ENCODE measurements at places on chromosomes 3 and 15.

DNA sequence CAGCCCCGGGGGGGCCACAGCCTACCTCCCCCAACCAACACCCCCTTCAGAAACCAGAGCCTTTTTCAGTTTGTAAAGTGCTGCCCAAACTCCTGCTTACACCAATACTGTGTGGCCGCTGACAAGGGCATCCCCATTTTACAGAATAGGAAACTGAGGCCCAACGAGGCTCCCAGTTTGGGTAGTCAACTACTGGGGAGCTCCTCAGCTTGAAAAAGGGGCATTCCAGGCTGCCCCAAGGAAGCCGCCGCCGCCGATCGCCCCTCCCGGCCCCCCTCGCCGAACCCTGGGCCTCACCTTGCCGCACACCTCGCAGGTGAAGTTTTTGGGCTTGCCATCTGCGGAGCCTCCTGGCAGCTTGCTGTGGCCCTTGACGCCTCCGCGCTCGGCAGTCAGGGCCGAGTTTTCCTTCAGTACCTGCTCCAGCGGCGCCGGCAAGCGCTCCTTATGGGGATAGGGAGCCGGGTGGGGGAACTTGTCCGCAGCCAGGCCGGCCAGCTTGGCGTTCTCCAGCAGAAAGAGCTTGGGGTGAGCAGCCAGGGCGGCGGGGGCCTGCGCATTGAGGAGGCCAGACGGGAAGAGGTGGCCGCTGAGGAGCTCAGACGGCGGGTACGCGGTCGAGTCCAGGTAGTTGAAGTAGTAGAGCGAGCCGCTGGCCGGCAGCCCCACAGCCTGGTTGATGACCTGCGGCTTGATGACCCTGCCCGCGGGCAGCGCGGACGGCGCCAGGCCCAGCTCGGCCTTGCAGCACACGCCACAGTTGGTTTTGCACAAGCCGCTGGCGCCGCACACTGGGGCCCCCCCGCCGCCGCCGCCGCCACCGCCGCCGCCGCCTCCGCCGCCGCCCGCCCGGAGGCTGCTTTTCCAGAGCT lies 1.4 kb downstream of the FEZF2 start:
- DNase-seq: no peak

- no peak for DNase-seq
Measured at GRCh38 chr3:58530354-58530865, 6.6 kb downstream of the ACOX2 start.

- no peak for DNase-seq
Measured at GRCh38 chr15:68642491-68642845, 63.7 kb downstream of the CORO2B start.

DNA sequence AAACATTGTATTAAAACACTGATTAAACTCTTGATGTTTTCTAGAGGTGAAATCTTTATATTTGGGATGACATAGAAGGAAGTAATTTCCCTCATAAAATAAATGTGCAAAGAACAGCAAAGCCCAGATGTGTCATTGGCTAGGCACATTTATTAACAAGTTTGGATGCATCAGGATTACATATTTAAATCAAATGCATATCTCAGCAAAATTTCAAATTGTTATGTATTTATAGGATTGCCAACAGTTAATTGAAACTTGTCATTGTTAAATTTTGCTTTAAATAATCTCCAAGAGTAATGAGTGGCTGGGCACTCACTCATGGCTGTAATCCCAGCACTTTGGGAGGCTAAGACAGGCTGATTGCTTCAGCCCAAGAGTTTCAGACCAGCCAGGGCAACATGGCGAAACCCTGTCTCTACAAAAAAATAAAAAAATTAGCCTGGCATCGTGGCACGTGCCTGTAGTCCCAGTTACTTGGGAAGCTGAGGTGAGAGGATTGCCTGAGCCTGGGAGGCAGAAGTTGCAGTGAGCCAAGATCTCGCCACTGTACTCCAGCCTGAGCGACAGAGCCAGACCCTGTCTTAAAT lies 28.2 kb downstream of the ARIH1 start:
- DNase-seq: no peak

DNA sequence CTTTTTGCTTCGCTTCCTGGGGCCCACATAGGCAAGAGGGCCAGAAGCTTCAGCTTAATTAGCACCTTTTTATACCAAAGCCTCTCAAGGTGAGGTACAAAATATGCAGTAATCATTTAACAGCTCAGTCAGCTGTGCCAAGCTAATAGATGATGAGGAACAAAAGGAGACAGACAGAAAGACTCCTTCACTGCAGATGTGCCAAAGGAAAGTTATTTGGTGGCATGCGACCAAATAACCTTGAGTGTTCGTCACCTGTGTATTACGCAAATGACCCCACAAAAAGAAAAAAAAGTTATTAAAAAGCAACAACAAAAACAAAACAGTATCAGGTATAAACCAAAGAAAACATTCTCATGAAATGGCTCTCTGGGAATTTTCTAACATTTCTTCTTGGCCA lies 325.8 kb upstream of the IGF1R start:
- no peak for DNase-seq

DNA sequence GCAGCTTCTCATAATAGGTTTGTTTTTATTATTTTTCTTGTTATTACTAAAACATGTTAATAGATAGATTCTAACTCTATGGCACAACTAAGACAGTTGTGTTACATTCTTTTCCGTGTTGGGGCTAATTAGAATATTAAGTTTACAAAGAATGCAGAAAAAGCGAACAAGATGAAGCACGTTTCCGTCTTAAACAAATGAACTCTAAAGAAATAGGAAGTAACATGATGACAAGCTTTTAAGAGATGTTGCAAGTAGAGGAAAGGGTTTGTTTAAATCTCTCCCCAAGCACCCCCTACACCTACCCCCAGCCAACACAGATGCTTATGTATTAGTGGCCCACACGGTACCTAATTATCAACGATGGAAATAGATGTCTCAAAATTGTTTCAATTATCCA lies 207.1 kb downstream of the TP63 start:
- no peak for DNase-seq

DNA sequence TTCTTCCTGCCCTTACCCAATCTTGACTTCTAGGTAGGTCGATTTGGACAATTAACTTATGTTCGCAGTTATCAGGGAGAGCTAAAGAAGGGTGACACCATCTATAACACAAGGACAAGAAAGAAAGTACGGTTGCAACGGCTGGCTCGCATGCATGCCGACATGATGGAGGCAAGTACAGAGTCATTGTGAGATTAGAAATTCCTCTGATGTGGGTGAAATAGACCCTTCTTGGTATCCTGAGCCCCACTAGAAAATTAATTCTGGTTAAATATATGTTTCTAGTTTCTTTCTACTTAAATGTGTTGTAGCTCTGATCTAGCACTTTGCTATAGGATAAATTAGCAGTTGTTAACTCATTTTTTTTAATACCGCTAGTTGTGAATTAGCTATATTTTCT lies 13.6 kb downstream of the LXN start:
- no peak for DNase-seq

GRCh38 chr15:66611257-66612053 lies 45.7 kb upstream of the LCTL start:
- DNase-seq: no peak

GRCh38 chr3:37752649-37753025 lies 109.0 kb upstream of the CTDSPL start:
- no peak for DNase-seq

GRCh38 chr15:47766406-47766805 lies 49.1 kb downstream of the SEMA6D start:
- no peak for DNase-seq

DNA sequence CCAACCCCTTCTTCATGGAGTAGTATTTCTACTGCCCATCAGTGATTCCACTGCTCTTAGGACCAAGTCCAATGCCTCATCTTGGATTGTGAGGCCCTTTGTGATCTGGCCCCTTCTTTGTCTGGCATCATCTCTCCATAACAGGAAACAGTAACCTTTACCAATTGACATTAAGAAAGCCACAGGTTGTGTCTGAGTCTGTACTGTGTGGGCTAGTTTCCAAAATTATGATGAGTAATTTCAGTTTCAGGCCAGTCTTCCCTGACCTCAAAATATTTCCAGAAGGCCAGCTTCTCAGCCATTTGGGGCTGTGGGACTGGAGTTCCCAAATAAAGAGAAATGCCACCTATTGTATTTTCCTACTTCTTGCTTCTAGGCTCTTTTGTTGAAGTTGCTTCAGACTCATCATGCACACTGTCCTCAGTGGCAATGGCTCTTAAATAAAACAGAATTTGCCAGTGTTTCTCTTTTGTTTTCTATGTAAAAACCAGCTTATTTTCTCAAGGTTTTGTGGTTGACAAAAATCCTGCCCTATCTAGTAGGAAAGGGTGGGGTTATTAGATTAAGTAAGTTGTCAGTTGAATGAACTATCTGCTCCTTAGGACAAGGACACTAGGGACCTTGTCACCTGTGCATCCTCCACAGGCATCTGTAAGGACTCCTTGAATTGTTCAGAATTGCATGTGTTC lies 47.0 kb upstream of the ACKR4 start:
- no peak for DNase-seq

DNA sequence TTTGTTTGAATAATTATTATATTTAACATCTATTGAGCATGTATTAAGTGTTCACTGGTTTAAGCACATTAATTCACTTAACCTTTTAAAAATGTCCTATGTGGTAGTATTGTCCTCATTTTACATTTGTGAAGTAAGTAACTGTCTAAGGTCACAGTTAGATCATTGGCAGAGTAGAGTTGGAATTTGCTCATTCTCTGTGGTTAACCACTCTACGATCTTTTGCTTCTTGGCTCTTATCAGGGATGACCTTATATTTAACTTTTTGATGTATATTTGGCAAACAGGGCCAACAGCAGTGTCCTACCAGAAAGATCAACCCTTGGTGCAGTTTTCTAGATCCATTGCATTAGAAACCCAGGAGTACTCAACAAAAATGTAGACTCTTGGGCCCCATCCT lies 34.0 kb downstream of the PXK start:
- no peak for DNase-seq

- DNase-seq: no peak
Measured at GRCh38 chr3:30549600-30549999, 56.8 kb upstream of the TGFBR2 start.

DNA sequence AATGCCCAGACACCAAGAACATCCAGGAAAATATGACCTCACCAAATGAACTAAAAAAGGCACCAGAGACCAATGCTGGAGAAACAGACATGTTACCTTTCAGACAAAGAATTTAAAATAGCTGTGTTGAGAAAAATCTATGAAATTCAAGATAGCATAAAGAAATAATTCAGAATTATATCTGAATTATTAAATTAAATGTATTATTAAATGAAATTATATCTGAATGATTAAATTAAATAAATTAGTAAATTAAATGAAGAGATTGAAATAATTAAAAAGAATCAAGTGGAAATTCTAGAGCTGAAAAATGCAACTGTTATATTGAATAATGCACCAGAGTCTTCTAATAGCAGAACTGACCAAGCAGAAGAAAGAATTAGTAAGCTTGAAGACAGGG lies 279.2 kb upstream of the SATB1 start:
- no peak for DNase-seq

- no peak for DNase-seq
Measured at GRCh38 chr3:121786485-121786884, 36.9 kb upstream of the GOLGB1 start.

DNA sequence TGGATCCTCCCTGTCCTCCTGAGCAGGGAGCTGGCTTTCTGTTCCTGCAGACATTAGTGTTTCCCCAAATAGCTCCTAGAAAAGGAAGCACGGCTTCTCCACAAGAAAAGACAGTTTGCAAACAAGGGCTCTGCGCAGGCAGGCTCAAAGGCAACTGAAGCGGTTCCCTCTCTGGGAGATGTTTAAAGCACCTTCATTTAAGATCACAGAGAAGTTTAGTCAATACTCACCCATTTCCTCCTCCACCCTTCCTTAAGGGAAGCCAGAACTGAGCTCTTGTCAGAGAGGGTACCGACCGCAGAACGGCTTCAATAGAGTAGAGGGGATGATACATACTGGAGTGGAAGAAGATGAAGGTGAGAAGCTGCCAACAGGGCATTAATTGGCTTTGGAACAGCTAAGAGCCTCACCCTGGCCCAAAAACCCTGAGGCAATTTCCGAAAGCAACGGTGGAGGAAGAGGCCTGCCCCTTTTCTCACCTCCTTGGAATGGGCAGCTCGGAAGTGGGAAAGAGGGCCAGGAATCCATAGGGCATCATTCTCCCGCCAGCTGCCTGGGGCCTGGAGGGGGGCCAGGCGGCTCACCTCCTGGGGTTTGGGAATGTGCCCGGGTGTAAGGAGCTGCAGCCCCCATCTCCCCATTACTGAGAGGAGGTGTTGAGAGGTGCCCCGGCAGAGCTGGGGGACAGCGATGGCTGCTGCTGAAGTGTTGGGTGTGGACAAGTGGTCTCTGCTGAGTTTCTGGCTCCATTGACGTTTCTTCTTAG lies 4.8 kb upstream of the EPHB3 start:
- DNase-seq: peak; percentile 20

- no peak for DNase-seq
Measured at GRCh38 chr15:64412216-64412615, 24.6 kb downstream of the TRIP4 start.

DNA sequence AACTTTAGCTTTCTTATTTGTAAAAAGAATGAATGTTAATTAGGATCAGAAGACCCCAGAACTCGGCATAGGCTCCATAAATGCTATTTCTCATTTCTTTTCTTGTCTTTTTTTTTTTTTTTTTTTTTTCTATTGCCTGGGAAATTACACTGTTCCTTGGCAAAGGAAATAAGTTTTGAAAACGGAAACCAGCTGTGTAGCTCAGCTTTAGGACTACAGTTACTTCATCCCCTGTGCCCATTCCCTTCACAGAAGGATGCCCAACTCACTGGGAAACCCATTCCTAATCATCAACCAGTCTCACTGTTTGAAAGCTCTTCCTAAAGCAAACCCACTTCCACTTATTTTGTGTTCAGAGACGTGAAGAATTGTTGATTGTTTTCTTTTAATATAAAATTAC lies 254.0 kb upstream of the IL12A start:
- no peak for DNase-seq

Data from activated CD4-positive, alpha-beta memory T cell treated with anti-CD3 and anti-CD28 coated beads for 36 hours (primary cell).